Peyer's patch (tissue), 4 donors: ENCODE measurements at places on chromosomes 2 and 18. TPM values are rescaled to one million over a fixed set of nuclear protein-coding genes. Genes with fewer than 3 reads are reported as not detected.
A peak's percentile ranks its signal among the peaks of the same experiment; 100 is the strongest.

GRCh38 chr18:13455960-13456481 is 237.5 kb downstream of the LDLRAD4 start:
- DNase-seq, result no peak

DNA sequence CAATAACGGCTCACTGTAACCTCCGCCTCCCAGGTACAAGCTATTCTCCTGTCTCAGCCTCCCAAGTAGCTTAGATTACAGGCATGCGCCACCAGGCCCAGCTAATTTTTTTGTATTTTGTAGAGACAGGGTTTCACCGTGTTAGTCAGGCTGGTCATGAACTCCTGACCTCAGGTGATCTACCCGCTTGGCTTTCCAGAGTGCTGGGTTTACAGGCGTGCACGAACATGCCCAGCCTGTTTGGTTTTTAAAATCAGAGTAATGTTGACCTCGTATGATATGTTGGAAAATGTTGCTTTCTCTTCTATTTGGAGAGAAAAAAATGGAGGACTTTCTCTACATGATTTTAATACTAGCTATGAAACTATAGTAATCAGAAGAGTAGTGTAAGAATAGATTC is 386.2 kb downstream of the PTH2R start:
- DNase-seq, result no peak

DNA sequence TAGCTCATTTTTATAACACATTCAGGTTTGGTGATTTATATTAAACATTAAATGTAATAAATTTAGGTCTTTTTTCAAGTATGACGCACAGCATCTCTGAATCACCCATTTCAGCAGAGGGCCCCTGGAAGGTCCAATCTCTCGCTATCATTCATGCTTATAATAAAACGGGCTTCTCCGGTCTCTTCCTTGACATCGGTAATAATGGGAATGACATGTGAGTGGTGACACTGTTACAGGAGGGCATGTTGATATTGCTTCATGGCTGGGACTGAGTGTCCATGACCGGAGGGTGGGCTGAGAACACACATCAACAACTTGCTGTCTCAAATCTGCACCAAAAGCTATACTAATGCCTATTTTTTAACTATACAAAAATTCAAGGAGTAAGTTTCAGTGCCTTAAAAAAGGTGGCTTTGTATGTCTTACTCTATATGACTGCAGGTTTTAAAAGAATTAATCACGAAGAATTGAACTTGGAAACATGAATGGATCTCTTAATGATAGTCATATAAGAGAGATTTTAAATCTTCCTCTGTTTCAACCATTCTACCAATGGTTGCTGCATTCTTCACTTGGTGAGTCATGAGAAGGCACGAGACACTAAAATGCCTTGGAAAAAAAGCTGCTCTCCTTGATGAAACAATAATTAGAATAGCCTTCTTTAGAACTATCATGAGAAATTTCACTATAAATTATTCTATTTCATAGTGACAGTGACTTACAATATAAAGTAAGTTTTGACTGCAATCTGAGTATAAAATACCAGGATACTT is 101.9 kb upstream of the NRP2 start:
- DNase-seq, result no peak

DNA sequence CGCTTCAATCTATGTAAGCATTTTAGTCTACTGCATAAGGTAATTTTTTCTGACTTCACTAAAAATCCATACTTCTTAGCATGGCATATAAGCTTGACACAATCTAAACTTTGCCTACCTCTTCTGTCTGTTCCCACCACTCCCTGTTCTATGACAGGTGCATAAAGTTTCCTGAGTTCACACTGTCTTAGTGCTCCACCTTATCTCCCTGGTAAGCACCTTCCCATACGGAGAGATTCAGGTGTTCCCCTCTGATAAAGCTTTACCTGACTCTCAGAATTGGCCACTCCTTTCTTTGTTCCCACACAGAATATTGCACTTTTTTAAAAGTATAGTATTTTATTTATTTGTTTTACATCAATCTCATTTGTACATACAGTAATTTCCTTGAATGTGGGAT is 16.8 kb upstream of the ITGA4 start:
- no peak for DNase-seq

GRCh38 chr2:218501665-218502064 is 66.5 kb downstream of the USP37 start:
- no peak for DNase-seq

DNA sequence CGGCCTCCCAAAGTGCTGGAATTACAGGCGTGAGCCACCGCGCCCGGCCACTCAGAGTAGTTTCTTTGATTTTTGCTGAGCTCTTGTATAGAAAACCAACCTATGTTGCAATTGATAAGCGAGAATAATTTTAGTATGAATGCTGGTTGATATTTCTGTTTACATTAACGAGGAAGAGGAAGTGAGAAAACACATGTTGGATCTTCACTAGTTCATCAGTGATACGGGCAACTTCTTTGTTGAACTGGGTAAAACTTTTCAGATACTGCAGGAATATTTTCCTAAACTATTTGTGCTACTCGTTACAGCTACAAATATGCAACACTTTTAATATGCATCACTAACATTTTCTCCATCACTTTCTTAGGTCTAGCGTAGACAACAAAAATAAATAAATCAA is 67.9 kb upstream of the SLC25A52 start:
- no peak for DNase-seq

DNA sequence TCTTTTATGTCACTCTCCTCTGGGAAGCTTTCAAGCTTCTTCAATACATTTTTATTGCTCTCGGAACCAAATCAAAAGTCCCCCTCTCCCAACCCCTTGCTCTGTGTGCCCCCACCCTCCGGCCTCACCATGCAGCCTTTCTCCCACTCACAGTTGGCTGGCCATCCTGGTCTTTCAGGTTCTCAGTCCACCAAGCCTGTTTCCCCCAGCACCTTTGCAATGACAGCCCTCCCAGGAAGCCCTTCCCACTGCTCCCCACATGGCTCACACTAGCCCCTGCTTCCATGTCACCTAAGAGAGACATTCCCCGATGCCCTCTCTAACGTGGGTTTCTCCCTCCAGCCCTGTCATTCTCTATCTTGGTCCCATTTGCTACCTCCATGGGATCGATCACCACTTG is 266.6 kb downstream of the SRBD1 start:
- no peak for DNase-seq

DNA sequence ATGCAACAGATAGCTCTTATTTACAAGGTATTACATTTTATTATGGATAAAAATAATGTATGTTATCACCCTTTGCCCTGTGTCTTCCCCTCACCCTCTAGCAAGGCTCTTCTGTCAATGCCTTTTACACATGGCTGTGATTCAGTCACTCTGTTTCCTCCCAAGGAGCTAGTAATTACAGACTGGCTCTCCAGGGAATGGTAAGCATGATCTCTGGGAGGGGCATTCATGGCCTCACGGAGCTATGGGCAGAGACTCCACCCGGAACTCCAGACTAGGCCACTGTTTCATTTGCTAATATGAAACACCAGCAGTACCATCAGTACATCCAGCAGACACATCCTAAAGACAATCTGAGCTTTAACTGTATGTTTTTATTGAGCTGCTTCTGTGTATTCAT is 410.9 kb upstream of the CYRIA start:
- no peak for DNase-seq

GRCh38 chr2:30702694-30703093 is 104.6 kb downstream of the CAPN13 start:
- no peak for DNase-seq

- no peak for DNase-seq
Observed at GRCh38 chr2:148667113-148667836, 22.7 kb downstream of the EPC2 start.

DNA sequence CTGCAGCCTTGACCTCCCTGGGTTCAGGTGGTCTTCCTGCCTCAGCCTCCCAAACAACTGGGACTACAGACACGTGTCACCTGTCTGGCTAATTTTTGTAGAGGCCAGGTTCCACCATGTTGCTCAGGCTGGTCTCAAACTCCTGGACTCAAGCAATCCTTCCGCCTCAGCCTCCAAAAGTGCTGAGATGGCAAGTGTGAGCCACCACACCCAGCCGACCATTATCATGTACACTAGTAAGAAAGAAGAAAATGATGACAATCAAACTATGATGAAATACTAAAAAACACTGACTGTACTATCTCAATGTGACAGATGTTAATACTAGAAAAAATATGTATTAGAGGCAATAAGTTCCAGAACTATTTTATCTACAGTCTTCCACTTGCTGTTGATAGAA is 420.9 kb downstream of the TRIB2 start:
- DNase-seq, result no peak

DNA sequence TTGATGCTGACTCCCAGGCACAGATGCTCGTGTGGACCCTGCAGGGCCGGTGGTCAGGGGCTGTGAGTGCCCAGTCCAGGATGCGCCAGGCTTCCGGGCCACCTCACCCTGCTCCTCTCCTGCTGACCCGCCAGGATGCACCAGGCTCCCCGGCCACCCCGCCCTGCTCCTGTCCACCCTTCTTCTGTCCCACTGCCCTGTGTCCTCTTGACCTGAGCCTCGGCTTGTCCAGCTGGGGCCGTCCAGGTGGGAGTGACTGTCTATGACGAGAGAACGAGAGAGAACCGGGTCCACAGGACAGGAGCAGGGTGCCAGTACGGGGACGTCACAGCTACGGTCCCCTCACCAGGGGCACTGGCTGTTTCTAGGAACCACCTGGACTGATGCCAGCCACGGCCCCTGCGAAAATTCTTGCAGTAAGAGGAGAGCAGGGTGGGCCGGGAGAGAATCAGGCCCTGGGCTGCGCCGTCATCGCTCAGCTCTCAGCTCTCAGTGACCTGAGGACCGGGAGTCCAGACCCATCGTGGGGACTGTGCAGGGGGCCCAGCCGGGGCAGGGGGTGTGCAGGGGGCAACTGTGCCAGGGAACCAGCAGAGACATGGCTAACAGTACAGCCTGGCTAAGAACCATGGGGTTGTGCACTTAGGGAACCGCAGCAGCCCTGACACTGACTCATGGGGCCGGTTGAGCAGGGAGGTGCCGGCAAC is 12.9 kb upstream of the NFATC1 start:
- DNase-seq, result peak; percentile 49

GRCh38 chr18:69949538-69949936 is 1.9 kb upstream of the CD226 start:
- no peak for DNase-seq

DNA sequence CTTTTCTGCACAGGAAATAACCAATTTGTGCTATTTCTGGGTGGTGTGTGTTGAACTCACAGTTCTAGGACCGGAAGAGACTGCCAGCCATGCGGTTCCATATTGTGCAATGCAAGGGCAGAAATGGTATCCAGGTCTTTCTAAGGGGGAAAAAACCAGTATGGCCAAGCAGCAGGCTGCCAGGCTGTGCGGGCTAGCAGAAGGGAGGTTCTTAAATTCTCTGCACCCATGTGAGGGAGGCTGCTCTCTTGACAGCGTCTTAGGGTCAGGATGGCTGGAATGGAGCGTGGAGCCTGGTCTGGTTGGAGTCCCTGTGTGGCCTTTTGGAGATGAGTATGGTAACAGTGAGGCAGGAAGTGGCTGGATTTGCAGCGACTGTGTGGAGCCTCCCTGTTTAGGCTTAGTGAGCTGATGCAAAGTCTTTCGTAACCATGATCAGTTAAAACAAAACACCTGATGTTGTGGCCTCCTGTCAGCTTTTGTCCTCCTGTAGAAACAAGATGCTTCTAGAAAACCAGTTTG is 52.6 kb downstream of the NCK2 start:
- peak; percentile 56 for DNase-seq

Gene PDCD1
- total RNA-seq, result not detected

Gene NFE2L2
- 162 TPM for total RNA-seq

Gene CTAGE1
- total RNA-seq, result not detected

Gene ZNF892
- total RNA-seq, result 7.9 TPM

Gene SLC14A1
- 1.7 TPM for total RNA-seq

Gene VAMP5
- 18.2 TPM for total RNA-seq

Gene DSC3
- 2.0 TPM for total RNA-seq

Gene GAL3ST2
- total RNA-seq, result not detected

Gene CIB4
- not detected for total RNA-seq

Gene BZW1
- total RNA-seq, result 126 TPM
